ENCODE measurements at places on chromosomes 12 and 14.

GRCh38 chr12:53974084-53975063, at the start of gene HOTAIR:
Gene HOTAIR, minus strand, starts transcription at chr12:53974954.
- DNase-seq = no peak

DNA sequence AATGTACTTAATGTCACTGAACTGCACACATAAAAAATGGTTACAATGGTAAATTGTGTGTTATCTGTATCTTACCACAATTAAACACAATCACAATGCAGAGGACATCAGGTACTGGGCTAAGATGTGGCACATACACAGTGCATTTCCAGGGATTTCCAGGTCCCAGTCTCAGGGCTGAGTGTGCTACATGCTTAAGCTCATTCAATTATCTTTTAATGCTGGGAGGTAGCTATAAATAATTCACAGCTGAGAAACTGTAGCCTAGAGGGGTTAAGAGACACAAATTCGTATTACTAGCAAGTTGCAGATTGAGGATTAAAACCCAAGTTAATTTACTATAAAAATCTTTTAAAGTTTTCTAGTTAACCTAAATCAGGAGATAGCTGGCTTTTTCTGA, 67.1 kb downstream of the CRACR2A start:
- DNase-seq = no peak

- no peak for DNase-seq
Measured at GRCh38 chr12:120037851-120038250, 48.8 kb downstream of the BICDL1 start.

DNA sequence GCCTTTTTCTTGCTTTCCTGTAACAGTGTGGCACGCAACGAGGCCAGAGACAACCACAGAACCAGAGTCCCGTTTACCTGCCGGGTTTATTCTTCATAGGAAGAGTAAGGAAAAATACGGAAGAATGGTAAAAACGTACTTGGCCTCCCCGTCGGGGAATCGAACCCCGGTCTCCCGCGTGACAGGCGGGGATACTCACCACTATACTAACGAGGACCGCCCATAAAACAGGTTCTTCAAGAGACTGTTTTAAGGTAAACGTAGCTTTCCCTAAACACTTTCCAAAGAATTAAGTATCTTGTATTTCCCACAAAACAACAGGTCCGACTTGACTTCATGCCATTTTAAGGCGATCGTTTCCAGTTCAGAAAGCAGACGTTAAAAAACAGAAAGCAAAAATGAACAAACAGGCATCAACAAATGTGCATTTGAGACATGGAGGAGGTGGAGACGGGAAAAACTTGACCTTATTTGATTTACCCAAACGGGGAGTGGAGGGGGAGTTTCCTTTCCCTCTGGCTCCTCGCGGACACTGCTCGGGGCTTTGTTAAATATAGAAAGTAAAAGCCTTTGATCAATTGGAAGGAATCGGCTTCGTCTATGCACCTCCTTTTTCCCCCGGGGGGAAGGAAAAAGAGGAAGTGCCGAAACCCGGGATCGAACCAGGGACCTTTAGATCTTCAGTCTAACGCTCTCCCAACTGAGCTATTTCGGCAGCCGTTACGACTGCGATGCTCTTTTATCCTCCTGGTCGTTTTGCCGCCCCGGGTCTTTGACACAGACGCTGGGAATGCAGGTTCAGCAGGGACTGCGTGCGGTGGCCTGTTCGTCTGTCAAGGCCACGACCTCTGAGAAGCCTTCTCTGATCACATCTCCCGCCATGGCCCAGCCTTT, 13.0 kb upstream of the UBC start:
- DNase-seq = no peak

DNA sequence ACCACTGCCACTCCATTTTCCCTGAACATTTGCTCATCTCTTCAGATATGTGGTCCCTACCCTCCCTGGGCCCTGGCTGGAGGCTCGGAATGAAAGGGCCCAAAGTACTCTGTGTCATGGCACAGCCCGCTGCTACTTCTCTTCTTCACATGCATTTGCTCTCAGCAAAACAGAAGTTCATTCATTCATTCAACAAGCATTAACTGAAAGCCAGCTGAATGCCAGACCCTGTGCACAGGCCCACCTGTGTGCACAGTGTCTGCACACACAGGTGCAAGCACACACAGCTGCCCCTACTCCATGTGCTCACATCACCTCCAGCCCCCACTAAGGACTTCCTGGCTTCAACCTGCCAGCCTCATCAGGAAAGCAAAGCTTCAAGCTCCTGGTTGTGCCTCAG, 7.8 kb downstream of the WNT1 start:
- DNase-seq = no peak

- no peak for DNase-seq
Measured at GRCh38 chr12:473863-474577, 14.3 kb downstream of the B4GALNT3 start.

DNA sequence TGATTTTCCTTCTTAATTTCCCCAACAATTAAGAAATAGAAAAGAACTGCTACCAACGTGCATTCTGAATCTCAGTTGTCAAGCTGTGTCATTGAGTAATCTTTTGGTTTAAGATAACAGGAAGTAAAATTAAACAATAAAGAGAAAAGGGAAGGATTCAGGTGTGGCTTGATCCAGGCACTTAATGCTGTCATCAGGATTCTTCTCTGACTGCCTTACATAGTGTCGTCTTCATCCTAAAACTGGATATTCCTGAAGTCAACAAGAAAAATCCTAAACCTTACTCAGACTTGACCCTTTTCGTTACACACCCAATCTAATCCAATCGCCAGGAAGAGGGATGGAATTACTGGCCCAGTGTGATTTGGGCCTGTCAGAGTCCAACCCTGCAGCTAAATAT, 443.8 kb downstream of the MED13L start:
- no peak for DNase-seq

GRCh38 chr12:132593071-132593470, 17.3 kb downstream of the LRCOL1 start:
- DNase-seq = no peak

DNA sequence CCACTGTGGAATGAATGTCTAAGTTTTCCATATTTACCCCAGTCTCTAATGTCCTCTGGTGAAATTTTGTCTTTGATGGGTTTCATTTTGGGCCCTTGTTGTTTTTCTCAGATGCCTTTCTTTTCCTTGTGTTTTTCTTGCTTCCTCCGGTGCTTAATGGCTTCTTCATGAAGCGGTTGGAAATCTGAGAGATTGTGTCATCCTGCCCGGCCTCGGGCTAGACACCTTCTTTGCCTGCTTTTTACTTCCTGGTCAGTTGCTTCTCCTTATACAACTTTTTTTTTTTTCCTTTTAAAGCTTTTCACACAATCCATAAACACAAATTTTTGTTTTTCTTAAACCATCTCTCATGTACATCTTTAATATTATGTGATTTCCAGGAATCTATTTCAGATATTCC, 7.1 kb downstream of the ETV6 start:
- no peak for DNase-seq

GRCh38 chr12:67515679-67516340, 132.7 kb upstream of the DYRK2 start:
- no peak for DNase-seq

DNA sequence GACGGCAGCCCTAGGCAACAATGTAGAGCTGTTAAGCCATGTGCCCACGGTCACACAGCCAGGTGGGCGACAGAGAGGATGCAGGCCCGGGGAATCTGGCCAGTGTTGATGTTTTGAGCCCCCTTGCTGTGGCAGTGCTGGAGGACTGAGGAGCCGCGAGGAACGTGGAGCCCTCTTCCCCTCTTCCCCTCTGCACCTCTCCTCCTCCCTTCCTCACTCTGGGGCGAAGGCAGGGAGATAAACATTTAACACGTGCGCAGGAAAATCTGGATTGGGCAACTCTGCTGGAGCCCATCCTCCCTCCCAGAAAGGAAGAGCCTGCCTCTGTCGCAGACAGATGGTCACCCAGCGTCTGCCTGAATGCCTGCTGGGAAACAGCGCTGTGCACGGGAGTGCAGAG, 376.8 kb downstream of the FUT8 start:
- no peak for DNase-seq

DNA sequence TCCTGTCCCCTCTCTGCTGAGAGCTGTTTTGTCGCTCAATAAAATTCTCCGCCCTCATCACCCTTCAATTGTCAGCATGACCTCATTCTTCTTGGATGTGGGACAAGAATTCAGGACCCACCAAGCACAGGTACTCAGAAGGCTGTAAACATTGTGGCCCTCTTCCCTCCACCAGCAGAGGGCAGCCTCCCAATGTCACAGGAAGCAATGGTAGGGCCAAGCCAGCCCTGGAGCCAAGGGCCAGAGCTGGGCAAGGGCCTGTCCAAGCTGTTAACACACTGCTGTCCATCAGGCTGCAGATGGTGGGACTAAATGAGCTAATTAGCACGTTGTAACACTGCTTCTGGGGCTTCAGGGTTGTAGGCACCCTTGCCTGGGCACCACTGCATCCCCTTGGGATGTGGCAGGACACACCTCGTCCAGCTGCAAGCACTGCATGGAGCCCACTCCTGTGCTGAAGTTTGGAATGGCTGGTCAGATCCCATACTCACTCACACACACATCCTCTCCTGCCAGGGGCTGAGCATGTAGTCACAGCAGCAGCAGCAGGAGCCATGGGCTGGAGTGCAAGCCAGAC, 62.7 kb upstream of the HECTD1 start:
- no peak for DNase-seq

- peak; percentile 96 for DNase-seq
Measured at GRCh38 chr12:949453-950191, at the start of gene RAD52. Gene RAD52, minus strand, starts transcription at chr12:949694. Its CDS starts 16,636 bp downstream, at chr12:933058.

DNA sequence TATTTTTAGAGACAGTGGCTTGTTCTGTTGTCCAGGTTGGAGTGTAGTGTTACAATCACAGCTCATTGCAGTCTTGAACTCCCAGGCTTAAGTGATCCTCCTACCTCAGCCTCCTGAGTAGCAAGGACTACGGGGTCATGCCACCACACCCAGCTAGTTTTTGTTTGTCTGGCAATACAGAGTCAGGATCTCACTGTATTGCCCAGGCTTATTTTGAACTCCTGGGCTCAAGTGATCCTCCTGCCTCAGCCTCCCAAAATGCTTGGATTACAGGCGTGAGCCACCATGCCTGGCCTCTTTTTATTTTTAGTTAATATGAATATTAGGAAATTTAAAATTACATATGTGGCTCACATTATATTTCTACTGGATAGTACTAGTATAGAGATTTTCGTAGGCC, 28.9 kb downstream of the PPTC7 start:
- DNase-seq = no peak

DNA sequence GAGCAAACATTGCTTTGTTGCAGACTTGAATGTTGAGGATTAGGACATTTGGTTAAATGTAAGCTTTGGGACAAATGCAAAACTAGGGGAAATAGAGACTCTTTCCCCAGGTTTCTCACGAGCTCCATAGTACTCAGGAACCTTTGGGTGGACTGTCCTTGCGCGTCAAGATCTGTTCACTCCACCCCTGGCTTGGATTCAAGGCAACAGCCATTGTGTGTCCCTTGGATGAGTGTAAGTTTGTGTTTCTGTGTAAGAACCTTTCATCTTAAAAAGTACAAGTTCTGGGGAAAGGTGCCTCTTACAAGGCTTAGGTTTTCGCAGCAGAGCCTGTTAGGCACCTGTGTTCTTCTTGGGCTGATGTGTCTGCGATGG, 3.7 kb downstream of the SUSD6 start:
- DNase-seq = no peak

DNA sequence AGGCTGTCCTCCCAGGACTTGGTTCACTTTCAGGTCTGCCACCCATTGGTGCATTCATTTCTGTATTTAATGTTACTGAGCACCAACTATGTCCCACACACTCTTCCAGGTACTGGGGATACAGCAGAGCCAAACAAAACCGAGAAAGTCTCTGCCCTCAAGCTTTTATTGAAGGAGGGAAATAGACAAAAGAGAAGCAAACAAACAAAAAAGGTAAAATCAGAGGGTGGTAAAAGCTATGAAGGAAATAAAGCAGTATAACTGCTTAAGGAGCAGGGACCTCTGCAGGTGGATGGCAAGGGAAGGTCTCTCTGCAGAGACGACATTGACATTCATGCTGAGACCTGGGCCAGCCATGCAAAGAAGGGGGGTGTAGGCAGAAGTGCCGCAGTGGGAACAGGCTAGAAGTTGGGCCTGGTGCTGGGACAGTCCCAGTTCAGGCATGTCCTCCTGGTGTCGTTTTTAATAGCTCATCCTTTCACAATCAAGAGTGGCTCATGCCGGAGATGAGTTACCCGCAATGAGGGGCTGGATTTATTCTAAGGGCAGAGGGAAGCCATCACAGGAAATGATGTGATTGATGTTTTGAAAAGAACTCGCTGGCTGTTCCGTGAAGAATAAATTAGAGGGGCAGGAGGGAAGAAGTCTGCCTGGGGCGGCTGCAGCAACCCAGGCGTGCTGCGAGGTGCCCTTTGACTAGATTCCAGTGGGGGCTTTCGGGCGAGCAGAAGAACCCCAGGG, 72.8 kb downstream of the IRF2BPL start:
- no peak for DNase-seq

GRCh38 chr14:59236195-59236594, 47.7 kb downstream of the DAAM1 start:
- DNase-seq = no peak

DNA sequence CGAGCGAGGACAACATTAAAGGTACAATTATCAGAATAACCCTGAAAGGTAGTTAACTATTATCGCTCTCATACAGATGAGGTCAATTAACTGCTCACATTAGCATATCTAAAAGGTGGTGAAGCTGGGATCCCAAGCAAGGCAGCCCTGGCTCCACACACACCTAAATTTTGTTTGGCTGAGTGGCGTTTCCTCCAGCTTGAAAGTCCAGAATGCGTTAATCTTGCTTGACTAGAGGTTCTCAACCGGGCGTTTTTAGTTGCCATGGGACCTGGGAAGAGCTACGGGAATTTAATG, 531 bp downstream of the DLGAP5 start:
- no peak for DNase-seq

GRCh38 chr14:35844494-35844893, 18.4 kb downstream of the BRMS1L start:
- DNase-seq = no peak

GRCh38 chr12:57889500-57889989, 43.0 kb upstream of the CTDSP2 start:
- no peak for DNase-seq

GRCh38 chr12:87169010-87169409, 860.2 kb downstream of the C12orf50 start:
- DNase-seq = no peak

GRCh38 chr14:71166180-71166837, 259.1 kb downstream of the PCNX1 start:
- no peak for DNase-seq

GRCh38 chr14:47261350-47261749, 414.1 kb downstream of the MDGA2 start:
- no peak for DNase-seq

DNA sequence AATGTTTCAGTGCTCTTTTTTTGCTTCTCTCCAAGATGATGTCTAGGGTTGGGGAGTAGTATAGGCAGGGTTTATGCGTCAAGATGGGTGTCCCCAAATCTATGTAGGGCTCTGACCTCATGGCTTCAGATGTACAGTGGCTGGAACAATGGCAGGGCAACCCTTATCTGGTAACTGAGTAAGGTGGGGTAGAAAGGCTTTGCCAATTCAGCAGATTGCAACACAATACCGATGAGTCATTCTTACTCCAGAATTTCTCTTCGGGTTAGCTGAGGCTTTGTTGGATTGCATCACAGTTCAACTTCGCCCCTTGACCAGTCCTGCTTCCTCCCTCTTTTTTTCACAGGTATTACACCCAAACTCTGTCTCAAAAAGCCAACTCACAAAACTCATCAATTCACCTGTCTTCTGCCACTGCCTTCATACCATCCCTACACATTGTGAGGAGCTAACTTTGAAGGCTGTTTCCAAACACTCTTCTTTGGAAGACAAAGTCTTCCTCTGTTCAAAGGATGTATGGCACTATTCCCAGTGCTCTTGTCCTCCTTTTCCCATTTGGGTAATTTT, 190.2 kb upstream of the CNOT2 start:
- DNase-seq = peak; percentile 77

- no peak for DNase-seq
Measured at GRCh38 chr12:69509308-69509736, 39.1 kb downstream of the FRS2 start.

GRCh38 chr12:93838193-93838592, 161.0 kb downstream of the CRADD start:
- DNase-seq = no peak
